Ascending aorta (tissue), 2 donors: ENCODE measurements at places on chromosomes 13 and 19.

GRCh38 chr13:91228108-91228507, 119.4 kb upstream of the MIR17HG start:
- H3K36me3 ChIP-seq, result no peaks in the 10 kb centered on the region
- no peaks in the 10 kb centered on the region for H3K27me3 ChIP-seq
- H3K27ac ChIP-seq, result no peak overlapping the region
- no peak for DNase-seq
- no peaks in the 10 kb centered on the region for H3K4me1 ChIP-seq

- no peaks in the 10 kb centered on the region for H3K4me1 ChIP-seq
- DNase-seq, result no peak
- H3K27me3 ChIP-seq, result peaks cover 3% of the 10 kb centered on the region
- H3K27ac ChIP-seq, result no peak overlapping the region
Measured at GRCh38 chr19:19214892-19215291, 3.1 kb downstream of the NCAN start.

DNA sequence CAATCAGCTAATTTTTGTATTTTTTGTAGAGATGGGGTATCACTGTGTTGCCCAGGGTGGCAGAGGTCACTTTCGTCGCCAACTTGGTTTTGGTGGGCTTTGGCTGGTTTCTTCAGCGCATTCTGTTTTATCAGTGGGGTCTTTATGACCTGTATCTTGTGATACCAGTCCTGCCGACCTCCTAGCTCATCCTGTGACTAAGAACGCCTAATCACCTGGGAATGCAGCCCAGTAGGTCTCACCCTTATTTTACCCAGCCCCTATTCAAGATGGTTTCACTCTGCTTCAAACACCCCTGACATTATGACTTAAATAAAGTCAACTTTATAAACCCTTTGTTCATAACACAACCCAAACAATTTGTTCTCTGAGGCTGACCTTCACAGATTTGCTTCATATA, 3.0 kb upstream of the ZNF878 start:
- no peak for DNase-seq
- H3K4me3 ChIP-seq, result no peak overlapping the region
- H3K36me3 ChIP-seq, result no peaks in the 10 kb centered on the region
- H3K27me3 ChIP-seq, result no peaks in the 10 kb centered on the region
- H3K27ac ChIP-seq, result no peak overlapping the region

GRCh38 chr19:18704971-18705370, 21.5 kb downstream of the CRTC1 start:
- DNase-seq, result no peak
- peaks cover 9% of the 10 kb centered on the region for H3K4me1 ChIP-seq
- no peaks in the 10 kb centered on the region for H3K36me3 ChIP-seq
